Stimulated activated memory B cell treated with anti-CD40 and anti-IgM and Interleukin-4, amounts not matched to agents 10 μg/mL and 1 μg/mL and 100 μg/mL, for 72 hours (primary cell): ENCODE measurements at places on chromosomes 16 and 17.
A peak's percentile ranks its signal among the peaks of the same experiment; 100 is the strongest.

- ATAC-seq, result no peak
Measured at GRCh38 chr17:28306954-28307401, 12.0 kb upstream of the TMEM97 start.

GRCh38 chr16:83887564-83887963 is 11.4 kb upstream of the MLYCD start:
- ATAC-seq, result no peak

DNA sequence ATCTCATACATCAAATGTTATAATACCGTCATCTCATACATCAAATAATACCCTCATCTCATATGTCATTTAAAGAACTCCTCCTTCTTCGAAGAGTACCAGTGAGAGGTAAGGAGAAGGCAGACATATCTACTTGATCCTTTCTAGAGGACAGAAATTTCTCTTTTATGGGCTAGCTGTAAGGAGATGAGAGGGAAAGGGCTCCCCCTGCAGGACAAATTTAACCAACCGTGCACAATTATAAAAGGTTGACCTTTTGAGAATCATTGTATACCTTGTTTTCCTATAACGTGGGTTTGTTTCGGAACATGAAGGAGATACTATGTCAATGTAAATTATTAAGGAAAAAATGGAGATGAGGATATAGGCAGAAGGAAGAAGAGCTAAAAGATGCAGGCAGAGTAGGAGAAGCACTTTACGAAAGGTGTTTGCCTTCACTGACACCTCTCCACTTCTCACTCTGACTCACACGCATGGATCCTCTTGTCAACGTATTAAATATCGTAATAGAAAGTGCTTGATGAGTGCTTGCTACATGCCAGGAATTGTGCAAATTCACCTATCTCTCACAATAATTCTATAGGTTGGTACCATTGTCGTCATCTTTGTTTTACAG is 465.9 kb upstream of the ERCC4 start:
- ATAC-seq, result no peak

DNA sequence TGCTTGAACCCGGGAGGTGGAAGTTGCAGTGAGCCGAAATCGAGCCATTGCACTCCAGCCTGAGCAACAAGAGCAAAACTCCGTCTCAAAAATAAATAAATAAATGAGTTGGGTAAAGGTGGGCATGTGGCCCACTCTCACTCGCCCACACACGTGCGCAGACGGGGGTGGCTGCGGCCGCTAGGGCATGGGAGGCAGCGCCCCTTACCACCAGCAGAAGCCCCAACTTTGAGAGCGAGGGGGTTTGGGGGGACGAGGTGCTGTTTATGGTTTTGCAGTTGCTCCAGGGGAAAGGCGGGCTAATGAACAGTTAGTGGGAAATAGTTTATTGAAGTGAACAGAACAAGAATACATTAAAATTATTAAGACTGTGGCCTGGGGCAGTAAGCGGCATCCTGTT is 14.9 kb upstream of the RBFOX3 start:
- no peak for ATAC-seq

DNA sequence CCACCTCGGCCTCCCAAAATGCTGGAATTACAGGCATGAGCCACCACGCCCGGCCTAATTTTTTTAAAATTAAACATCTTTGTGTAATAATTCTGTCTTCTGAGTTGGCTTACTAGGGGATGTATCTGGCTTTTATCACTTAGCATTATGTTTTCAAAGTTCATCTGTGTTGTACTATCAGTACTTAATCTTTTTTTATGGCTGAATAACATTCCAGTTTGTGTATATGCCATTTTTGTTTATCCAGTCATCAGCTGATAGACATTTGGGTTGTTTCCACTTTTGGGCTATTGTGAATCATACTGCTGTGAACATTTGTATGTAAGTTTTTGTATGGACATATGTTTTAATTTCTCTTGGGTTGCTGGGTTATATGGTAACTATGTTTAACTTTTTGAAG is 69.0 kb downstream of the CHD9 start:
- ATAC-seq, result no peak

DNA sequence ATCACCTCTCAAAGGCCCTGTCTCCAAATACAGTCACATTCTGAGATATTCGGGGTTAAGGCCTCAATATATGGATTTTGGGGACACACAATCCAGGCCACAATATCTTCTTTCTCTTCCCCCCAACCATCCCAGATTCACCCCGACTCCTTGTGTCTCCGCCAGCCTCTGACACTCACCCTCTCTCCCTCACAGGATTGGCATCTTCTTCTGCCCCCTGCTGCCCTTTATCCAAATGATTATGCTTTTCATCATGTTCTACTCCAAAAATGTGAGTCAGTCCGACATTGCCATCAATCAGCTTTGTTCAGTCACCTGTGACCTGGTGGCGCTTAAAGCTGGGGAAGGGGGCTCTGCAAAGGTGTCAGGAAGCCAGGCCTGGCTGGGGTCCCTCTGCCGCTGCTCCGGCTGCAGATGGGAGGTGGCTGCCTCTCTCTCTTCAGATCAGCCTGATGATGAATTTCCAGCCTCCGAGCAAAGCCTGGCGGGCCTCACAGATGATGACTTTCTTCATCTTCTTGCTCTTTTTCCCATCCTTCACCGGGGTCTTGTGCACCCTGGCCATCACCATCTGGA is 35.1 kb downstream of the GDE1 start:
- ATAC-seq, result no peak

DNA sequence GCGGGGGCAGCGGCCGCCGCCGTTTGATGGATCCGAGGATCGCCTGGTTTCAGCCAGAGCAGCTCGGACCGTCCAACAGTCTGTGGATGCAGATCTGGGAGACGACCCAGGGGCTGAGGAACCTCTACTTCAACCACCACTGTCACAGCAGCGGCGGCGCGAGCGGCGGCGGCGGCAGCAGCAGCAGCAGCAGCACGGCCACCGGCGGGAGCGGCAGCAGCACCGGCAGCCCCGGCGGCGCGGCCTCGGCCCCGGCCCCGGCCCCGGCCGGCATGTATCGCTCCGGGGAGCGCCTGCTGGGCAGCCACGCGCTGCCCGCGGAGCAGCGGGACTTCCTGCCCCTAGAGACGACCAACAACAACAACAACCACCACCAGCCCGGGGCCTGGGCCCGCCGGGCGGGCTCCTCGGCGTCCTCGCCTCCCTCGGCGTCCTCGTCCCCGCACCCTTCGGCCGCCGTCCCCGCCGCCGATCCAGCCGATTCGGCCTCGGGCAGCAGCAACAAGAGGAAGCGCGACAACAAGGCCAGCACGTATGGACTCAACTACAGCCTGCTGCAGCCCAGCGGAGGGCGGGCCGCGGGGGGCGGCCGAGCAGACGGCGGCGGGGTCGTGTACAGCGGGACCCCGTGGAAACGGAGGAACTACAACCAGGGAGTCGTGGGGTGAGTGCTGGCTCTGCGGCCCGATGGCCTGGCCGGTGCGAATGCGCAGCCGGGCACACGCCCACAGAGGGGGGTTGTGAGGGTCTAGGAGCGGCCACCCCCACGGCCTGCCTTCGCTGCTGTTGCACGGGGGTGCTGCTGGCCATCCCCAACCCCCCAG is 702 bp downstream of the TENT4B start:
- ATAC-seq, result peak; percentile 2

- no peak for ATAC-seq
Measured at GRCh38 chr16:11658896-11659708, 9.2 kb upstream of the SNN start.

DNA sequence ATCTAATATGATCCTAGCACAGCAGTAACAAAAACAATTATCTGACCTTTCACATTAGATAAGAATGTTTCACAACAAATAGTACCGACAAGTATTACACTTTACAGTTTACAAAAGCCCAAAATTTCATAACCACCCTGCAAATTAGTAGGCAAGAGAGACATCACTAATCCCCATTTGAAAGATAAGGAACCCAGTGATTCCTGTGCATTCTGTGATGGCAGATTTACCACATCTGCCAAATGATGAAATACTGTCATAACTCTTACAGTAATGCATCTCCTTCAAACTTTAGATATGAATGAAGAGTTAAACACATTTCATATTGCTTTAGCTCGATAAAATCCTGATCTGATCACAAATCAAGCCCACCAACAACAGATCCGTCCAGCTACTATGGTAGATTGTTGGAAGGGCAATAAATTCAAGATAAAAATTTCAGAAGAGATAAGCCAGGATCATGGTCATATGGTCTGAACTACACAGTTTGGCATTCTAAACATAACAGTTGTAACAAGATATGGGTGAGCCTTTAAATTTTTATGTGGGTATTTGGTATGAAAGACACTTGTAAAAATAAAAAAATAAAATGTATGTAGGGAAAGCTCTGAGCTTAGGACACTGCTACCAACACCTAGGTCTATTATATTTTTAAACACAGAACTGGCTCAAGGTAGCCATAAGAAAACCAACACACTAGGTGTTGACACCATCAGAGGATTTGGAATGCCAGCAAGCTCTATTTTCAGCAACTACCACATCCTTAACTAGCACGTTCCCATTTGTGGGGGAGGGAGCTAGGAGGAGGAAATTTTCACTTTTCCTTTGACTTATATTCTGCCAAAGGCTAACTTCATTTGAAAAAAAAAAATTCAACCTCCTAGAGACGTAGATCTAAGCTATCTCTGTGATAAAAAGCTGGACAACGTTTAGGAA is 9.3 kb downstream of the YWHAE start:
- ATAC-seq, result no peak

DNA sequence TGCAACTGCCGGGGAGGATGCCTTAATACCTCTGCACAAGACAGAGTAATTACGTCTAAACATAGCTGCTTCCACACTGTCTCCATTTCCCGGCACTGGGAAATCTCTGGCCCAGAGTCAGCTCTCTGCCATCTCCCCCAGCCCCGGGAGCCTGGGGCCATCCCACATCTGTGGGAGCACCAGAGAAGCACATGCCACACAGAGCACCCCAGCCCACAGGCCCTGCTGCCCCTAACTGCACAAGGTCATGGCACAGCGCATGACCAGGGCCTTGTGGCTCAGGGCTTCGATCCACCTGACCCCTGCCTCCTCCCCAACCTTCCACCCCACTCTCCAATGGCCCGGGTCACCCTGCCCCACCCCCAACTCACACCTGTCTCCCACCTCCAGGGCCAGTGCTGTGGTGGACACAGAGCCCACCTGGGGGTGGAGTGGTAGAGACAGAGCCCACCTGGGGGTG is 36.6 kb upstream of the RBFOX3 start:
- ATAC-seq, result no peak

GRCh38 chr16:78198288-78198687 is 98.8 kb downstream of the WWOX start:
- no peak for ATAC-seq

- peak; percentile 27 for ATAC-seq
Measured at GRCh38 chr17:13601776-13602551, at the start of gene HS3ST3A1. Gene HS3ST3A1, minus strand, starts transcription at chr17:13601929. Its CDS starts 800 bp downstream, at chr17:13601129.

DNA sequence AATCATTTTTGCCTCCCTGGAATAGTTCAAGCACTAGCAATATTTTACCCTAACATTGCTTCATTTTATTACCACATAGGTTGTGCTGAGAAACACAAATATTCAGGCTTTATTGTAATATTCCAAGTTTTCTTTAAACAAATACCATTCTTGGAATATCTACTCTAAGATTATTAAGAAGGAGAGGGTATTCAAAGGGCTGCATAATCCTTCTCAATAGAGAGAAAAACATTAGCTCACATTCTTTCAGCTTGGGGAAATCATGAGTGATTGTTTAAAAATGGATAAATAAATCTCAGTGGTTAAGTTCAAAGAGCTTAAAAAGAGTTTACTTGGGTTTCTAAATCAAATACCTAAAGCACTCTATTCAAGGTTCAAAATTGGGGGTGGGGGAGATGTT is 111.9 kb upstream of the CORO6 start:
- ATAC-seq, result no peak

DNA sequence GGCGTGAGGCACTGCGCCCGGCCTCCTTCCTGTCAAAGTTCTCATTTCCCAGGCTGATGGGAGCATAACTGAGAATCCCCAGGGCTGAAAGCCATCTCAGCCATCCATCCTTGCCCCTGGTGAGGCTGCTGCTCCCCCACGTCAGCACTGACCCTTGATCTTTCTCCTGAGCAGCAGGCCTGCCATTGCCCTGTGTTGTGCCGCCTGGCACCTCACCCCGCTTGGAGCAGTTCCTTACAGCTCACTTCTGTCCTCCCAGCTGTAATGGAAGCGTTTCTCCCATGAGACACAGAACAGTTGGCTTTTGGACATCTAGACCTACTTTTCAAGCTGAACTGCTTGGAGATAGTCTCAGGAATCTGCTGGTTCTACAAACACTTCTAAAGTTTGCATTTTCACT is 51.5 kb downstream of the OR1D5 start:
- ATAC-seq, result no peak

DNA sequence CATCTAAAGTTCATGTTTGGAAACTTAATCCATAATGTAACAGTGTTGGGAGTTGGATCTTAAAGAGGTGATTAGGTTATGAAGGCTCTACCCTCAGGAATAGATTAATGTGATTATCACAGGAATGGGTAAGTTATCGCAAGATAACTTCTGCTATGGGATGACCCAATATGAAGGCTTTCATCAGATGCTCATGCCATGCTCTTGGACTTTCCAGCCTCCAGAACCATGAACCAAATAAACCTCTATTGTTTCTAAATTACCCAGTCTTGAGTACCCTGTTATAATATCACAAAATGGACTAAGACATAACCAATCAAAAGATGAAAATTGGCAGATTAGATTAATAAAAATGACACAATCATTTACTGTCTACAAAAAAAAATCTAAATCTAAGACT is 906.9 kb upstream of the SOX9 start:
- ATAC-seq, result no peak

GRCh38 chr17:2218426-2218825 is 85.2 kb downstream of the SMG6 start:
- no peak for ATAC-seq

GRCh38 chr16:49495596-49496355 is 122.2 kb downstream of the C16orf78 start:
- ATAC-seq, result no peak

DNA sequence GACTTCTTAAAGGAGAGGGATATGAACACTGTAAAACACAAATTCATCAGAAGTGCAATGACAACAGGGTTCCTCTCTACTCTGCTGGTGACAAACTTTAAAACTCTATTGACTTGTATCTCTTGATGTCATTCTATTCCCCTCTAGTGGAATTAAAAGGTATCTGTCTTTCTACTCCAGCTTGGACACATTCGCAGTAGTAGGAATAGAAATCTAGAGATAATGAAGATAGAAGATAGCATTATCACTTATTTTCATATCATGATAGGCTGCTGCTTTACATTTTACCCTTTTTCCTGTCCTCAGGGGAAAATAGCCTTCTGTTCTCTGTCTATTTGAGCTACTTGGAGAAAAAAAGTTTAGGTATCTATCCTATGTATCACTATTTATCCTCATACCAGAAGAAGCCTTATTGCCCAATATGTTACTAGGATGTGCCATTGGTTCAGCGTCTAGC is 209.6 kb upstream of the CACNG5 start:
- no peak for ATAC-seq

GRCh38 chr16:24075931-24076716 is 180.0 kb upstream of the CACNG3 start:
- peak; percentile 82 for ATAC-seq
